Fibroblast of upper back skin (primary cell): ENCODE measurements at places on chromosomes 2 and 18.

GRCh38 chr2:1550658-1551316 is 137.5 kb downstream of the TPO start:
- peak; percentile 26 for DNase-seq

DNA sequence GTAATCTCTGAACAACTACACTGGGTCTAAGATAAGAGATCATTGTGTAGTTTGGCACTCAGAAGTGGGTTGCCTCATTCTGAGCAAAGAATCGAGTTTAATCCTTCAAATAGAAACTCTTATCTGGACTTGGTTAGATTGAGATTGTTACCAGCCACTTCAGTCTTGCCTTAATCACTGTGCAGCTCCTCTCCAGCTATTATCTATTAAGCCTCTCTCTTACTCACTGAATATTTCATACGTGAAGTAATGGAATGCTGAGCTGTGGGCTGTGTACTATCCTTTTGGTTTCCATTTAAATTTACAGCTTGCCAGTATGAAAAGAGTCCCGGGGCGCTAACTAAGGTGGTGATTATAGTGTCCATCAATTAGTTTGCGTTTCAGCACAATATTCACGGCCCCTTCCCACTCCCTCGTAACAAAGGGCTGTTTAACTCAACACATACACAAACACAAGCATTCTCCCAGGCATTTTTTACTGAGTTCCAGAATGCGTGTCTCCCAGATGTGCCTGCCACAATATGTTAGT is 65.7 kb upstream of the NCKAP5 start:
- DNase-seq, result peak; percentile 84

DNA sequence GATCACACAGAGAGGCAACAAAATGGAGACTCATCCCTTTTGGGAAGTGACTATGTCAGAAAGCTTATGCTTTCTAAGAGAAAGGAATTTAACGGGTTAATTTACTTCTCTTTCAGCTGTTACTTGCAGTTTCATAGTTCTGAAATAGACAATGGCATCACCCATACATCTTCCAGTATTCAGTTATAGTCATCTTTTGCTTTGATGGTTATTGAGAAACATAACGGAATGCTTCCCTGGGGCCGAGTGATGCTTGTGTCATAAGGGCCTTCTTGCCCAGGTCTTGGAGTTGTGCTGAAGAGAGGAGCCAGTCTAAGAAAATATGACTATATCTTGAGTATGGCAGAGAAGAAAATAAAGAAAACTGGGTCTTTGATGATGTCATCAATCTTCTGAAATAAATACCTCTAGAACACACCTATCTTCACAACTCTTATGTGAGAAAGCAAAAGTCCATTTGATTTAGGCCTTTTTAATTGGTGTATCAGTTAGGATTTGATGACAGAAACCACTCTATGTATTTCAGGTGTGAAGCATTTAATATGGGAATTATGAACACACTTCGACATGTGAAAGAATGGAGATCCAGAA is 328.2 kb downstream of the LRRTM4 start:
- DNase-seq, result no peak

- DNase-seq, result no peak
Observed at GRCh38 chr2:95031726-95032116, 6.2 kb downstream of the MAL start.

DNA sequence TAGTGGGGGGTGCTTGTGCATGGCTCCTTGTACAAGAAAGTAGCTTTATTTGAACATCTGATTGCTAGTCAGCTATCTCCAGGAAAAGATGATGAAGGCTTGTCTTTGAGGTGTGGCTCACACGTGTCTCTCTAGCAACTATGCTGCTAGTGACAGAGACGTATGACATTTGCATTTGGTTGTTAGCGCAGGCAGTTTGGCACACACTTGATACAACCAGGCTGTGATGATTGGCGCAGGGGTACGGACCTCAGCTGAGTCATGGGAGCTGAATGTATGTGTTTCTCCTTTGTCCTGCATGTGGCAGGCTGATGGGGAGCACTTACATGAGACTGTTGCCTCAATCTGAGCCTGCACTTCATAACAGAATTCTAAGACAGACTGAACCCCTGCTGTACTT is 29.6 kb downstream of the PTCD3 start:
- DNase-seq, result no peak

- peak; percentile 56 for DNase-seq
Observed at GRCh38 chr2:204655101-204655500, 109.8 kb downstream of the PARD3B start.

GRCh38 chr18:26960911-26961310 is 95.4 kb upstream of the AQP4 start:
- no peak for DNase-seq

- peak; percentile 85 for DNase-seq
Observed at GRCh38 chr18:3790703-3791102, 340.7 kb downstream of the TGIF1 start.

DNA sequence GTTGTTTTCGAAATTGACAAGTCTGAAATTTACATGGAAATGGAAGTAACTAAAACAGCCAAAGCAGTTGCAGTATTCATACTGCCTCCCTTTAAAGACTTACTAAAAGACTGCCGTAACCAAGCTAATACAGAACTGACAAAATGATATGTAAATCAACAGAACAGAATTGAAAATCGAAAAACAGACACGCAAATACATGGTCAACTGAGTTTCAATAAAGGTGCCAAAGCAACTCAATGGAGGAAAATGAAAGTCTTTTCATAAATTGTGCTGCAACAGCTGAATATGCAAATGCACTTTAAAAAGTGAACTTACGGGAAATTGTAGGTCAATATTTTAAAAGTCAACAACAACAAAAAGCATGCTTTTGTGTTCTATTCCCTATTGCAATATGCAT is 34.2 kb downstream of the TMEM131 start:
- DNase-seq, result no peak

DNA sequence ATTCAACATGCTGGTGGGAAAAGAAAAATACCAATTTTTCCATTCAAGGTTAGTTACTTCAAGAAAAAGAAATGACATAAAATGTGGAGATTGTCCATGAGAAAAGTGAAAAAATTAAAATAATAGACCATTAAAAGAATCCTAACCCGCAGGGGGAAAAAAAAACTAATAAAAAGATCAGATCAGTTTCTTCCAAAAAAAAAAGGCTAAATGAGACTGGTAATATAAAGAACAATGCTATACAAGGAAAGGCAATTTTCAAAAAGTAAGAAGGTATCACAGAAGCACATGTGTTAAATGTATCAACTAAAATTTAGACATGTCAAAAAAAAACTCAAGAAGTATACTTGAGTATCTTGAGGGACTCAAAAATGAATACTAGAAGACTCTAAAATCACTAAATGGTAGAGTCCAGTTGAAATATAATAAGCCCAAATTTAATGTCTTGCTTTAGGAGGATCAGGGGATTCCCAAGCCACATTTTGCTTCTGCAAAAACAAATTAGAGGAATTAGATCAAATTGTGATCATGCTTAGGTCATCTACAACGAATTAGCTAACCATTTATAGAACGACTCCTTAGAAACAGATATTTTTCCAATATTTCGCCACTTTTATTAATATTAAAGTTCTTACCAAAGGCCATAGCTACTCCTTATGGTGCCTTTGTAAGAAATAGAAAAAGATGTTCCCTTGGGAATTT is 35.8 kb upstream of the GLS start:
- no peak for DNase-seq

GRCh38 chr2:107380912-107381311 is 445.8 kb upstream of the RGPD4 start:
- no peak for DNase-seq

- DNase-seq, result peak; percentile 28
Observed at GRCh38 chr2:68831686-68832232, 39.4 kb downstream of the BMP10 start.

DNA sequence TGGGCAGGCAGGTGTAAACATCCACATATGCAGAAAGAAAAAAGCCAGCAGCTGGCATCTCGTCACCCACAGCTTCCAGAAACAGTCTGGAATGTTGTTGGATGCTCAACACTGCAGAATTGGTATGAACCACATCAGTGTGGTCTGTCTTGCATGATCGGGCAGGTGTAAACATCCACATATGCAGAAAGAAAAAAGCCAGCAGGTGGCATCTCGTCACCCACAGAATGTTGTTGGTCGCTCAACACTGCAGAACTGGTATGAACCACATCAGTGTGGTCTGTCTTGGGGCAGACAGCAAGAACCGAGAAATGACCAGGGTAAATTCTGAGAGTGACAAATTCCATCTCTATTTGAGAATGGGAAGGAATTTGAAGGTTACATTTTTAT is 39.6 kb downstream of the DOCK10 start:
- DNase-seq, result no peak

DNA sequence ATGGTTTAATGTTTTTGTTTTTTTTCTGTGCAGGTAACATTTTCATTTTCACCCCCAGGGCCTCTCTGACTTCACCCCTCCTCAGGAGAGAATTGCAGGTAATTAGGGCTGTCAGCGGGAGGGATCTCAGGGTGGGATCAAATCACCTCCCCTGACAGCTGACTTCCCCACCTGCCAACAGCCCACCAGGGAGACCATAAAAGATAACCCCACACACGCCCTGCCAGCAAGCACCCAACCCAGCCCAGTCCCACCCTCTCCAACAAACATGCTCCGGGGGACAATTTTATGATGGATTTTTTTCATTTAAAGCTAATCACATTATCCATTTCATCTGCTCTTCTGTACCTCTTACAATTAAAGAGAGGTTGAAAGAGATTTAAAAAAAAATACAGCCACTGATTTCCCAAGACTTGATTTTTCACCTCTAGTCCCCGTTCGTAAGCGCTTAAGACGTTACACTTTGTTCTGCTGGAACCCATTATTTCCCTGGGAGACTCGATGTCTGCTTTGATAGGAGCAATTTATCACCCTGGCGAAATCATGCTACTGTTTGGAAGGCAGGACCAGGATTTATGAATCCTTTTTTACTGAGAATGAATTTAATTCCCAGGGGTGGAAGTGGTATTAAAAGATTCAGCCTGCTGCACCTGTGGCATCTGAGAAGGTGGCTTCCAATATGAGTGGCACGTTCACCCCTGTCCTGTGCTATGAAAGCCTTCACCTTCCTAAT is 232.9 kb upstream of the ID2 start:
- DNase-seq, result no peak

GRCh38 chr2:30310371-30310770 is 79.0 kb downstream of the LBH start:
- no peak for DNase-seq

DNA sequence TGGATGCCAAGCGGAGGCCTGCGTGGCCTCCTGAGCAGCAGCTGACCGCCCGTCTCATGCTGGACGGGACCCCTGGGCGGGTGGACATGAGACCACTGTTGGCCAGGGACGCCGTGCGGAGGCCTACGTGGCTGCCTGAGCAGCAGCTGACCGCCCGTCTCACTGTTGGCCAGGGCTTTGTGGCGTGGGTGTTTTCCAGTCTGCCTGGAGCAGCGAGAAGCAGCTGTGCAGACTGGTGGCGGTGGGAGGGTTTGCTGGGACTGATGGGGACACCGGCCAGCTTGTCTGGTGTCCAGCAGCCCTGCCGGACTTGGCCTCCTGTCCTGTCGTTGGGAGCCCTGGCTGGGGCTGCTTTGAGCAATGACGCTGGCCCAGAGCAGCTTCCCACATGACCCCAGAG is 5.8 kb upstream of the D2HGDH start:
- DNase-seq, result no peak

GRCh38 chr18:24710474-24710873 is 250.0 kb downstream of the HRH4 start:
- DNase-seq, result no peak

GRCh38 chr2:192208848-192209247 is 14.1 kb upstream of the TMEFF2 start:
- DNase-seq, result peak; percentile 69

DNA sequence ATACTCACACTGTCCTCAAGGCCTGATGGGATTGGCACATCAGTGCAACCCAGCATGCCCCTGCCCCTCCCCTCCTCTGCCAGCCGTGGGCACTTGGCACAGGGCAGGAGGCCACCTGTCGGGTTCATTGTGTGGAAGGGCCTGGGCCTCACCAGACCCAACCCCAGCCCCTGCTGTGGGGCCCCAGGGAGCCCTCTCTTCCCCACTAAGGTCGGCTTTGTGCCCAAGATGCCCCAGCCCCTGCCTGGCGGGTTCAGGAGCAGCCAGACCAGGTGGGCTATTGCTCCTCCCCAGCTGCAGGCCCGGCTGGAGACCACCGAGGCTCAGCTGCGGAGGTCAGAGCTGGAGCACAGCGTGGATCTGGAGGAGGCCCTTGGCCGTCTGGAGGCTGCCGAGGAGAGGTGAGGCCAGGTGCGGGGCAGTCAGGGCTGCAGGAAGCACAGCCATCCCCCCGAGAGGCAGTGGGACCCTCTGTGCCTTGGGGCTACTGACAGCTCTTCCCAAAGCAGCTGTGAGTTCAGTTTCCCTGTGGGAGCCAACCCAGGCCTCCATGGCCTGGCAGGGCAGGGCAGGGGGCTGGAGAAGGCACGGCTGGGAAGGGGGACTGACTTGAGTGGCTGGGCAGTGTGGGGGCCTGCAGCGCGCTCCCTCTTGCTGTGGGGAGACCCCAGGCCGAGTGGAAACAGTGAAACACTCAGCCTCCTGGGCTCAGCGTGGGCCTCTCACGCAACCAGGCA is 16.3 kb downstream of the CROCC2 start:
- no peak for DNase-seq

DNA sequence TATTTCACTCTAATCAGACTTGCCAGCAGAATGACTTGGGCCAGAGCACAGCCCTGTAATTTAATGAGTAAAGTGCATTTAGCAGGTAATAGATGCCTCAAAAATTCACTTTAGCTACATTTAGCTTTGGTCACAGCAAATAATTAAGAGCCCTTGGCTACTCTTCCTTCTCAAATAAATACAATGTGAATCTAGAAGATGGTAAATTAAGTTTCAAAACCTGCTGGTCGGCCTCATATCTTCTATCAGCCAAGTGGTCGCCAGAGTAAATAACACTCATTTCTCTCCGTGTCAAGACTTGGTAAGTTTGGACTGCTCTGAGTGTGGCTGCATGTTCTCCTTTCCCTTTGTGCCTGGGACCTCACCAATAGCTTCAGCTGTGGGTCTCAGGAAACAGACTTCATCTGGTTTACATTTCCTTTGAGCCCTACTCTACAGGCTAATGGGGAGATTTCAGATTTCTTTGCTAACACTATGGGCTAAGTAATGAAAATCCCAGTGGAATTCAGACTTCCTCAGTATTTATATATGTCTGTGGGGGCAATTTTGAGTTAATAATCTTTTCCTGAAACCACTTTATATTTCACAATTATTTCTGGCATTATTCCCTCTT is 375.8 kb downstream of the RBM43 start:
- DNase-seq, result peak; percentile 19
